ENCODE measurements at places on chromosomes 1 and 21. TPM values are rescaled to one million over a fixed set of nuclear protein-coding genes. Genes with fewer than 3 reads are reported as not detected.

The LZIC gene
- 30.0 TPM for total RNA-seq

The SPATA6 gene
- total RNA-seq, result 1.2 TPM

The LCE6A gene
- total RNA-seq, result not detected

DNA sequence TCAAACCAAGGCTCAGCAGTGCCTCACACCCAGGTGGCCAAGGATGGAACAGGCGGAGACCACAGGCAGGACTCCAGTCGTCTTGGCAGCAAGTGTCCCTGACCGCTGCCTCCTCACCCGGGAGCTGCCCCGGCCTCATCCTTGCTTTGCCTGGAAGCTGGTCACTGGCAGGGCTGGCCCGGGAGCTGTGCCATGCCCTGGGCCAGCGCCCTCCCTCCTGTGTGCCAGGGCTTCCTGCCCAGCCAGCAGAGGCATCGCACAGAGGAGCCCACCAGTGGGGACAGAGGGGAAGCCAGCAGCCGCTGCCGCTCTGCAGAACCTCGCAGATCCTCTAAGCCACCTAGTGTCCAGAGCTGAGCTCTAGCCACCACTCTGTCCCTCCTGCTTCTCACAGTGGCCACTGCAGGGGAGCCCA, 7.8 kb downstream of the CASZ1 start:
- DNase-seq, result no peak

- no peak for DNase-seq
Measured at GRCh38 chr1:206696812-206697585, 12.3 kb downstream of the MAPKAPK2 start.

GRCh38 chr1:45862008-45862407, 58.6 kb downstream of the MAST2 start:
- DNase-seq, result no peak

GRCh38 chr1:243596431-243597062, 253.5 kb downstream of the AKT3 start:
- DNase-seq, result no peak

GRCh38 chr1:174239541-174239940, 80.2 kb downstream of the RABGAP1L start:
- no peak for DNase-seq

Measured in activated T-helper 2 cell treated with anti-CD3 and anti-CD28 coated beads, Interferon-gamma antibody, Interleukin-2, Interleukin-4, amounts not matched to agents 10 μg/mL and 5 μg/mL and 100 μg/mL, durations not matched to agents 14 hours and 24 hours and 36 hours (primary cell).